ENCODE measurements at places on chromosomes 3 and 15.

DNA sequence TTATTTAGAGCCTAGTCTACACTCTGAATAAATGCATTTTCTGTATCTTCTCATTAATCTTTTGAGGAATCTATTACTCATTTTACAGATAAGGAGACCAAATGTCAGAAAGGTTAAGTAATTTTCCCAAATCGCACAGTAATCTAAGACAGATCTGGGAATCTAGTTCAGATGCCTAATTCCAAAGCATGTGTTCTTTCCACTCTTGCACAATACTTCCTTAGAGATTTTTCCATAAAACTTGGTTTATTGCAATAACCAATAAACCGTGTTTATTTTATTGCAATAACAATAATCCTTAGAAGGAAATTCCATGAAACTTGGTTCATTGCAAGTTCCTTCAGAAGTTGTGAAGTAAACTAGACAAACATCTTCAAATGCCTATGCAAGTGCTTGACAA is 17.4 kb upstream of the COL8A1 start:
- no peak for DNase-seq

DNA sequence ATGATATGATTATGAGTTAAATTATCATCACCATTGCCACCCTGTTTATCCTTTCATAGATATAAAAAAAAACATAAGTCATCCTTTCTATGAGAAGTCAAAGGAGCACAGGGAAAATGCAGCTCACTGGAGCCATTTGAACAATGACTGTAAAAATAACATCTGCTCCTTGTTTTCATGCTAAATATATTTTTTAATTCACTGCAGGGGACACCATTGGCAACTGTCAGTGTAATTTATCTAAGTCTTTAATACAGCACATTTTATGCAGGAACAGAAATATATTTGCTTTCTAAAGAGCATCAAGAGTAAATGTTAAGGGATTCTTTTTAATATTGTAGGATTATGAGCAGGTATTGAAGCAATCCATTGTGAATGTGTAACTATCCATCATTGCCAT is 371.3 kb downstream of the ZBBX start:
- no peak for DNase-seq

DNA sequence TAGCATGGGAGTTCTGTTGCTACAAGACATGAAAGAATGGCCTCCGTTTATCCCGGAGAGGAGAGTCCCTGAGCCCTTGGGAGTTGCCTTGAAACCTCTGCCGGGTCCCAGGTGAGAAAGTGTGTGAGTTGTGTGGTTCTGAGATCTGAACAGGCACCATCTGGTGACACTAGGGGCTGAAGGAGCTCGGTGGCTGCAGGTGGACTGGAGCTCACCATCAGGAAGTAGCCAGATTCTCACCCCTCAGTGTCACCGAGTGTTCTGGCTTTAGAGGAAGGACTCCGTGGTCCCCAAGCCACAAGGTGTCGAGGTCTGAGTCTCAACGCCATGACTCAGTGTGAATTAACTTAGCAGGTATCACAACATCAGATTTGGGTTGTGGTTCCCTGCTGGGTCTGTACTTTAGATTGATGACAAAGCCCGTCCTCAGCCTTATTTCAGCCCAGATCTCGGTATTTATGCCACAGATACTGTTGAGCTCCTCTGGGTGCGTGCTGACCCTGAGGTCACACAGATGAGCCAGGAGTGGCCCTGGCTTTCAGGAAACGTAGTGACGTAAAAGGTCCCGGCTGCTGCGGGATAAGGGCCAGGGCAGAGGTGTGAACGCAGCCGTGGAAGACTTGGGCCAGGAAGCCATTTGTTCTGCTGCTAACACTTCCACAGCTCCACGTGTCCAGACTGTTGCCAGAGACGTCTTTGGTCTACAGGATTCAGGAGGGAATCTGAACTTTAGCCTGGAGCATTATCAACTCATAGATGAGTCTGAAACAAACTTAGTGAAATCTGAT is 54.4 kb downstream of the PGPEP1L start:
- no peak for DNase-seq

DNA sequence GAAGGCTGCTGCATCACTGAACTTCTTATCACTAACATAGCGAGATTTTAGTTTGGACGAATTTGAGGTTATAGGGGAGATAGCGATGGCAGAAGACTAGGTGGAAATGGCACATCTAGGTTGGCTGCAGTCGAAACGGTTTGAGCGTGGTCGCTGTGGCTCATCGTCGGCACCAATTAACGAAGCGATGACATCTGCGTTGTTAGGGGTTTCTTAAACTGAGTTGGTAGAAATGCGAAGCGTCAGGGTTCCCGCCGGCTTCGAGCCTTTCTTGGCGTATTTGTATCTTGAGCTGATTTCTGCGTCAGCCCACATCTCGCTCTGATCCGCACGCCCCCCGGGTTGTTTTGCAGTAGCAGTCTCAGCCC is 319 bp downstream of the LNP1 start:
- DNase-seq, result no peak

DNA sequence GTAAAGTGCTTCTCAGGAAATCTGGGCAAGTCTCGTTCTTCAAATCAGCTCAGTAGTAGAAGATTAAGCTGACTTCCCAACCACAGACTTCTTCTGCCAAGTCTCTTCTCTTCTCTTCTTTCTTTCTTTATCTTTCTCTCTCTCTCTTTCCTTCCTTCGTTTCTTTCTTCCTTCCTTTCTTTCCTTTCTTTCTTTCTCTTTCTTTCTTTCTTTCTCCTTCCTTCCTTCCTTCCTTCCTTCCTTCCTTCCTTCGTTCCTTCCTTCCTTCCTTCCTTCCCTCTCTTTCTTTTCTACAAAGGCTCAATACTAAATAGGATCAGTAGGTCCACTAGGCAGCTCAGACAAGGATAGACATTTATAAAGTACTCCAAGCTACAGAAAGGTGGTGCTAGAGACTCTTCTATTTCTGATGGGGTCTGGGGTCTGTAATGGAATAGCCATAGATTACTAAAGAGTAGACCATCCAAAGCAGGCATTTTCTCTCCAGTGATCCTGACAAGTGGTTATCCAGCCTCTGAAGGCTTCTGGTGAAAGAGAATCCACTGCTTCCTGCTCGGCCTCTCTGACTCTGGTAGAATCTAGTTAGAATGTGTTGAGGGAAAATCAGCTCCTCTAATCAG is 100.8 kb downstream of the TPRG1 start:
- DNase-seq, result no peak

- no peak for DNase-seq
Measured at GRCh38 chr3:182414586-182414985, 378.7 kb upstream of the ATP11B start.

DNA sequence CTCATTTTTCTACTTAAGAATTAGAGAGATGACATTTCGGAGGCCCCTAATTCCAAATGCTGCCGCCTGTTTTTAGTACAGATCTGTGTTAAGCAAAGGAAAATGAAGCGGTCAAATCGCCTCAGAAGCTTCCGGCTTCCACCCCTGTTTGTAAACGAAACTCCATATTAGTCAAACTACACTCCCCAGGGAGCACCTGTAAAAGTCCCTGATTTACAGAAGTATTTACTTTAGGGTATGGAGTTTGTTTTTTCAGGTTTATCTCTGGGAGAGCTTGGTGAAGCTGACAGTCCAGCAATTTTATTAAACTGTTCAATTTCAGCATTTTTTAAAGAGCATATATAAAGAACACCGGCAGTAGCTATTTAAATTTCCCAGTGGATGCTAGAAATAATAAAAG is 319.8 kb downstream of the FHIT start:
- DNase-seq, result no peak

GRCh38 chr3:61605589-61606175 is 44.3 kb downstream of the PTPRG start:
- DNase-seq, result no peak

- DNase-seq, result no peak
Measured at GRCh38 chr3:159186581-159186980, 384.7 kb downstream of the MFSD1 start.

DNA sequence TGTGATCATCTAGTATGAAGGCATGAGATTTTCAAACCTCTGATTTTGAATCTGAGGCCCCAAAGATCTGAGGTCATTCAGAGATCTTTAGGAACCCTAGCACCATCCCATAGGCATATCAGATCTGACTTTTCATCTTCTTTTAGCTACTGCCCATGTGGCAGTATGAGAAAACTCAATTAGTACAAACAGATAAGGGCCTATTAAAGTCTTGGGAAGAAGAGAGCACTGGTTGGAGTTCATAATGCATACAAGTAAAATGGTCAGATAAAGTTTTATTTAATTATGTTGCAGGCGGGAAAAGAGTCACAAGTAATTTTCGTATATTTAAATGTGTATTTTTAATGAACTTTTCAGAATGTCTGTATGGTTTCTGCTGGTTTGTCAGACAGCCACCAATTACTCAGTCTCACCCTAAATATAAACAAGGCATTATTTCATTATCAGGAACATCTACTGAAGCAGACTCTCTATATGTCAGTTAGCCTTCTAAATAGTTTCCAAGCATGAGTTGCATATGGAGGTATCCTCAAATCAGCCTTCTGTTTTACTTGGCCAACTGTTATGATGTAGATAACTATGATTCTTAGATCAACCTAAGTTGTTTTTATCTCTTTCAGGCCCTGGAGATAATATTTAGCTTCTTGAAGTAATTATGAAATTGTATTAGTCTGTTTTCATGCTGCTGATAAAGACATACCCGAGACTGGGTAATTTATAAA is 340.3 kb upstream of the TBC1D5 start:
- DNase-seq, result no peak

DNA sequence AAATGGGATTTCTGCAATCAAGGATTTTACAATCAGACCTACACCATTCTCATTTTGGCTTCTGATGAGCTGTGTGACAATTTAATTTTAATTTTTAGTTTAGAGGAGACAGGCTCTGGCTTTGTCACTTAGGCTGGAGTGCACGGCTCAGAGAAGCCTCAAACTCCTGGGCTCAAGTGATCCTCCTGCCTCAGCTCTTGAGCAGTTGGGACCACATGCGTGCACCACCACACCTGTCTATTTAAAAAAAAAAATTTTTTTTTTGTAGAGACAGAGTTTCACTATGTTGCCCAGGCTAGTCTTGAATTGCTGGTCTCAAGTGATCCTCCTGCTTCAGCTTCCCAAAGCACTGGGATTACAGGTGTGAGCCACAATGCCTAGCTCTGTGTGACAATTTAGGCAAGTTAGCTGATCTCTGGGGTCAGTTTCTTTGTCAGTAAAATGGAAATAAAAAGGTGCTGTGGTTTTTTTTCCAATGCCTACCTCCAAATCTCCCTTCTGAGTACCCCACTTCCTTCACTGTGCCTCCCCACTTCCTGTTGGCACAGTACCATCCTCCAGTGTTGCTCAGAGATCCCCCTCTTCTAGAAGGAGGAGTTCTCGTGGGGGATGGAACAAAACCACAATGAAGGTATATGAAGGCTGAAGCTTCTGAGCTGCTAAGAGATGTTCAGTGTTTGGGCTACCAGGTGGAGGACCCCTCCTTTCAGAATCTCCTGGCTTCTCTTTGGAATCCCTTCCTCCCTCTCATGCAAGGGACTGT is 54.1 kb upstream of the GSK3B start:
- DNase-seq, result no peak

GRCh38 chr15:38207621-38208020 is 45.0 kb upstream of the SPRED1 start:
- no peak for DNase-seq

DNA sequence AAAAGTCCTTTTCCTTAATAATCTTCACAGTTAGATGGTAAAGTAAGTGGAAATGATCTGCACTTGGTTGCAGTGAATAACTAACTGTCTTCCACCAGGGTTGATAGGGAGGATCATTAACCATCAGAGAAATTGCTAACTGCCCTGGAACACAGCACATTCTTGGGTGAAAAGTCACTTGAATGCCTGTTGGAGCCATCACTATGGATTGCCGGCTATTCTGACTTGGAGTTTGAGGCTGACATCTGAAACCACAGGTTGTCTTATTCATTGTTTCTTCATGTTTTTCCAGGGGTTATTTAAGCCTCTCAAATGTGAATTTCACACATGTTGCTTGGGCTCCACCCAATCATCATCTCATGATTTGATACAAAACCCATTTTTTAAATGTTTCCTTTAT is 901.4 kb downstream of the MCTP2 start:
- no peak for DNase-seq

DNA sequence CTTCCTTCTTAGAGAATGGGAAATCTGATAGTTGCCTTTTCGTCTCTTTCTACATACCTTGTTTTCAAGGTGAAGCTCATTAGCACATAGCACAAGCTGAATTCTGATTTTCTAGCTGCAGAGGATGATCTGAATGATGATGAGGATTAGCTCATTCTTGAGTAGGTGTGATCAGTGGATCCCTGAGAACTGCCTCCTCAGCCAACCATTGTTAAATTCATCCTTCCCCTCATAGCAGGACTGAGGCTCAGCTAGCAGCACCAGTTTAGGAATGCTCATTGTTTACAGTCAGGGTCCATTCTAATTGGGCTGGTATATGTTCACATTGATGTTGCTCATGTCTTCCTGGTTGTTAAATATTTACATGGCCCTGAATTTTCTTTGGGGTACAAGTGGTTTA is 299.9 kb upstream of the MME start:
- no peak for DNase-seq

- DNase-seq, result no peak
Measured at GRCh38 chr3:153305189-153305588, 143.2 kb downstream of the RAP2B start.

DNA sequence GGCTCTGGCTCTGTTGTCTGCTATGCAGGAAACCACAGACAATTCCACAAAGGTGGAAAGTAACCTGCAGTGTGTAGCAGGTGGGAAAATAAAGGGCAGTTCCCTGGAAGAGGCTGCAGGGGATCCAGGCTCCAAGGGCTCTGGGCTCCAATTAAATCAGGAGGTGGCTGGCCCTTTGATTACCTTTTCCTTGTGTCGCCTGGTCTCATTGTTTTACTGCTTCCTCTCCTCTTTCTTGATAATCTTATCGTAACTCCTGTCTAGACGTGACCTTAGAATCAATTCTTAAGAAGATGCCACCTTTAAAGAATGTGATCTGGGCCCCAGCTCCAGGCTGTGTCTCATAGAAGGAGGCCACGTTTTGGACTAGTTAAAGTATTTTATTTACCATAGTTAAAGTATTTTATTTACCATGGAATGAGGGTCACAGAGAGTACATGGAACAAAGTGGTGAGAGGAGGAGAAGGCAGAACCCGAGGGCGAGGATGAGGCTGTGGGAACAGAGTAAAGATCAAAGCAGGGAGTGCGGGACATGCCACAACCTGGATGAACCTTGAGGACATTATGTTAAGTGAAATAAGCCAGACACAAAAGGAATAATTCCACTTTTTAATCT is 237.5 kb upstream of the STT3B start:
- DNase-seq, result no peak

DNA sequence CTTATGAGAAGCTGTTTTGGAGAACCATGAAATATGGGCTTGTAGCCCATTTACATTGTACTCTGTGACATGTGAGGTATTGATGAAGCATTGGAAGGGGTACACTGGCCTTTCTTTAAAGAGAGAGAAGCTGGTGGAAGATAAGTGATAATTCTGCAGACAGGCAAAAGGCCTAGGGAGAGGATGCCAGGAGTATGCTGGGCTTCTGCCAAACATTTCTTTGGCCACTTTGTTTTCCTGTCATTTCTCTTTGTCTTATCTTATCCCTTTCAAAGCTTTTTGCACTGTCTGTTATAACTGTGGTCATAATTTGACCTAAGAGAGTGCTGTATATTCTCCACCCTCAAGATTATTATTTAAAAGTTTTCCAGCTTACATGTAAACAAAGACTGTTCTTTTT is 109.6 kb upstream of the SEMA6D start:
- no peak for DNase-seq

All from activated naive CD4-positive, alpha-beta T cell (primary cell).